Bone marrow (tissue), 2 donors: ENCODE measurements at places on chromosomes 5 and 9.
A peak's percentile ranks its signal among the peaks of the same experiment; 100 is the strongest.

DNA sequence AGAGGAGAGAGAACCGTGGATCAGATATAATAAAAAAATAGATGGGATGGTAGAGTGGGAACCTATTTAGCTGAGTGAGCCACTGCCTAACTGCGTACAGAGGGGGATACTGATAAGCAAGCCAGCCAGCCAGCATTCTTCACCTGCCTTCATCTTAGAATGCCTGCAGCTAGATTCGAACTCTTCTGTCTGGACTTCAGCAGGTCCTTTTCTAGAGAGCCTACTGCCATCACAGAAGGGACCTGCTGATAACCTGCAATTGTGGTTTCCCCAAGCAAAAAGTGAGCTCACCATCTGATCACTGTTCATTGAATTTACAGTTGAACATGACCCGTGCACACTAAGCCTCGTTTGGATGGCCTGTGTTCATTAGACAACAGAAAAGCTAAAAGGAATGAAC, 109.4 kb downstream of the CDC42SE2 start:
- DNase-seq, result no peak

- DNase-seq, result no peak
Measured at GRCh38 chr9:2545881-2546490, 75.6 kb upstream of the VLDLR start.

GRCh38 chr5:52331725-52332124, 456.0 kb upstream of the ITGA1 start:
- DNase-seq, result no peak

- no peak for DNase-seq
Measured at GRCh38 chr9:114925039-114925438, 5.4 kb downstream of the TNFSF8 start.

DNA sequence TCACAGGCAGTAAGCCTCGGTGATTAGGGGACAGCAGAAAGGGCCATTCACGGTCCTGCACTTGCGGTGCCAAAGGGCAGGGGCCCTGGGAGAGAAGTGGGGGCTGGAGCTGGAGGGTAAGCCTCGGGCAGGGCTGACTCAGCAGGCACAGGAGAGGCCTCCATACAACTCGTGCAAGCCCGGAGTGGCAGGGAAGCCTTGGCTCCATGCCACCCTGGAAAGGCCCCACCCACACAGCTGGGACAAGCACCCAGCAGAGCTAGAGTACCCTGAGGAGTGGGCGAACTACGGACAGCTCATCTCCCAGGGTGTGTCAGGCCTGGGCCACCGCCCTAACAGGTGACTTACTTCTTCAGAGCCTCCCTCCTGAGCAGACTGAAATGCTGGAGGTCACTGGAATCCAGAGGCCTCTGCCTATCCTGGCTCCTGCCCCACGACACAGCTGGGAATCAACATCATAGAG, 5.6 kb upstream of the CAMK2A start:
- no peak for DNase-seq

GRCh38 chr5:113274836-113275414, 159.9 kb downstream of the TSSK1B start:
- no peak for DNase-seq

- DNase-seq, result no peak
Measured at GRCh38 chr5:136811551-136811950, 446.2 kb upstream of the TRPC7 start.

- DNase-seq, result no peak
Measured at GRCh38 chr9:125867751-125868415, 120.7 kb downstream of the PBX3 start.

GRCh38 chr5:104241046-104241445, 678.5 kb upstream of the NUDT12 start:
- DNase-seq, result no peak

DNA sequence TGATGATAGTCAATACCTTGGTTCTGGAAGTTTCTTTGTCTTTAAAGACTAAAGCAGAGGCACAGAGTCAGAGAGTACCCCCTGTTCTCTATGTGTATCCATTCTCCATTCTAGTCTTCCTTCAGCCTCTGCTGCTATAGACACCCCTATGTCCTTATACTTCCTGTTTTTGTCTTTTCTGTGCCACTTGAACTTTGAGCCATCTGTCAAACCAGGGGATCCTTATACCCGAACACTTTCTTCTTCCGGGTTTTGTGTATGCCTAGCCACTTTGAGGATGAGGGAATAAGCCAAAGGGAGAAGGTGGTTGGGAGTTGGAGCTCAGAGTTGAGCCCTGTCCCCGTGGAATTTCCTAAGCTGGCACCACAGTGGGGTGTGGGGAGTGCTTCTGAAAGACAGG, 61.1 kb upstream of the IL6ST start:
- DNase-seq, result no peak

- DNase-seq, result no peak
Measured at GRCh38 chr5:96660971-96661854, 963 bp upstream of the CAST start.

DNA sequence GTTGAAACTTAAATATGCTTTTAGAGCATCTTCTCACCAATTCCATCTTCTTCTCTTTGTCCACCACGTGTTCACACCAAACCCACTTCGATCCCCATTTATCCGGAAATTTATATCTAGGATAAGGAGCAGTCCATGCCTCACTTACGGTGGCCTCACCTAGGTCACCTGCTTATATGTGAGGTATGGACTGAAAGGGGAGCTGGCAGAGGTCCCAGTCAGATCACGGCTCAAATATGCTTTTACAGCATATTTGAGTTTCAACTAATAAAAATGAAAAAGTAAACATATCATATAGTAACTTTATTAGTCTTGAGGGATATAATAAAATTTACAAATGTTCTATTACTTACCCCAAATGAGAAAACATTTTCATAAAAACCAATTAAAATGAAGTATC, 508.4 kb downstream of the CDH18 start:
- DNase-seq, result no peak

- DNase-seq, result no peak
Measured at GRCh38 chr9:20512106-20512505, 110.2 kb downstream of the MLLT3 start.

- no peak for DNase-seq
Measured at GRCh38 chr9:71690689-71691435, 77.5 kb downstream of the CEMIP2 start.

- DNase-seq, result no peak
Measured at GRCh38 chr5:126540631-126541030, 54.4 kb downstream of the ALDH7A1 start.

DNA sequence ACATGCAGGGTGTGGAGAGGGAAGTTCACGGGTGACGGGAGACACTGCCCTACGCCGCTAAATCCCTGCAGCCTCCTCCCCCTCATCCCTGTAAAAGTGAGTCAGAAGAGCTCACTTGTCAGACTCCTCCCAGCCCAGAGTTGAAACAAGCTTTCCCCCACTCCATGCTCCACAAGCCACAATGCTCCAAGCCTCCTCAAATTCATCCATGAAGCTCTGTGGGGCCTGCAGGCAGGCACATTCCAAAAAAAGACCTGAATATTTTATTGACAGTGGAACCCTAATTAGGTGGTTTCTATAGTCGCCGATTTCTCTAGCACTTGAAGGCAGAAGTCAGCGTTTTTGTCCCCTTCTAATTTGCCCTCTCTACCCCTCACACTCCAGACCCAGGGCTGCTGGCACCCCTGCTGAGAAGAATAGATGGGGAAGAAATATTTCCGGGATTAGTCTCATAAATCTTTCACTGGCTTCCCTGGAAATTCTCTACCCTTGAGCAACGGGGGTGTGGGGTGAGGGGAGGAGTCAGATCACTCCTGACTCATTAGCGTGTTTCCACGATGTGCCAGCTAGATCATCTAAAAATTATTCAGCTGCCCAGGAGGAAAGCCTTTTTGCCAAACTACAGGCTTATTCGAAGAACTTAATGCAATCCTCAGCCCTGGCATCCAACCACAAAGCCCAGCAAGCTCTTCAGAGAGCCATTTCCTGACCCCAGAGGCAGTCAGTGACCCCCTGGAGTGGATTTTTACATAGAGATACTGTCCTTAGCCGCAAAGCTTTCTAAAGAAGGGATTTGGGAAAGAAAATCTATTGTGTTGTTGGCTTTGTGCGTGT, 97.1 kb downstream of the ENC1 start:
- DNase-seq, result no peak

- DNase-seq, result no peak
Measured at GRCh38 chr5:107154593-107154992, 516.1 kb downstream of the EFNA5 start.

- no peak for DNase-seq
Measured at GRCh38 chr9:116464987-116465571, 222.0 kb upstream of the TRIM32 start.

DNA sequence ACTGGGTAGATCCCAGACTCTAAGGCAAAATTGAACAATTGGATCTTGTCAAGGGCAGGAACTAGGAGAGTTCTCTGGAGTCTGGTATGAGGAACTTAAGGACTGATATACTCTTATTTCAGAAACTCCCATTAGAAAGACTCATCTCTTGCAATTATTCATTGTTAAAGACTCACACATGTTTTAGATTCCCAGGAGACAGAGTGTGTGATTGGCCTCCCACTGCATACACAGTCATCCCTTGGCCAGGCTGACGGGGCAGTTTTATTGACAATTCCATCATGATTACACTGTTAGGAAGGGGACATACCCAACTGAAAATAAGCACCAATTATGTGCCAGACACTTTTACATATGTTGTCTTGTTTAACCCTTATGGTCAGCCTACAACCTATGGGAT, 347.2 kb downstream of the DMAC1 start:
- no peak for DNase-seq

GRCh38 chr5:13987843-13988464, 43.5 kb upstream of the DNAH5 start:
- peak; percentile 53 for DNase-seq

GRCh38 chr5:43376496-43377140, 35.6 kb downstream of the CCL28 start:
- no peak for DNase-seq

GRCh38 chr5:66570201-66570600, 26.0 kb upstream of the MAST4 start:
- no peak for DNase-seq

DNA sequence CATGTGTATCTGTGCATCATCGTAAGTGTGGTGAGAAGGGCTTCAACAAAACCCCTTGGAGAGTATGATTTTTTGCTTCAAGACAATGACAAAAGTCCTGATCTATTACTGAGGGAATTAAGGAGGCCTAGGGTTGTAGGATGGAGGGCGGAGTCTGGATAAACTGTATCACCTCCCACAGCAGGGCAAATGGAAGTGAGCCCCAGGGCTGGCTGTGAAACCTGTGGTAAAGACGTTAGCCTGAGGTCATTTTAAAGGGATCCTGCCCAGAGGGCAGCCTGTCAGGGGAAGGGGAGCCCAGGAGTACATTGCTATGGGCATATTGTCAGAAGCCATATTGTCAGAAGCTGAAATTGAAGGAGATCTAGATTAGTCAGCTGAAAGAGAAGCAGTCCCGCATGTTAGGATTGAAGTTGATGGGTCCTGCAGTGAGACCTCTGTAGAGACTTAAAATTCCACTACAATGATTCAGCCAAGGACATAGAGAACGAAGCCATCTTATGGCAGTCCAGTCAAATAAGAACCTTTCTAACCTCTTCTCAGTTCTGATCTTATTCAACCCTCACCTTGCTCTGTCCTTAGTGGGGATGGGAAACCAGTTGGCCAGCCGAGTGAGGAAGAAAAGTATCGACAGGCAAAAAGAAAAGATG, 26.9 kb downstream of the ADGRV1 start:
- no peak for DNase-seq

- DNase-seq, result no peak
Measured at GRCh38 chr5:87319469-87319868, 51.8 kb downstream of the RASA1 start.

- DNase-seq, result peak; percentile 26
Measured at GRCh38 chr5:148179234-148179824, 11.0 kb downstream of the SPINK14 start.

GRCh38 chr9:14418301-14418940, 104.5 kb upstream of the NFIB start:
- DNase-seq, result no peak

DNA sequence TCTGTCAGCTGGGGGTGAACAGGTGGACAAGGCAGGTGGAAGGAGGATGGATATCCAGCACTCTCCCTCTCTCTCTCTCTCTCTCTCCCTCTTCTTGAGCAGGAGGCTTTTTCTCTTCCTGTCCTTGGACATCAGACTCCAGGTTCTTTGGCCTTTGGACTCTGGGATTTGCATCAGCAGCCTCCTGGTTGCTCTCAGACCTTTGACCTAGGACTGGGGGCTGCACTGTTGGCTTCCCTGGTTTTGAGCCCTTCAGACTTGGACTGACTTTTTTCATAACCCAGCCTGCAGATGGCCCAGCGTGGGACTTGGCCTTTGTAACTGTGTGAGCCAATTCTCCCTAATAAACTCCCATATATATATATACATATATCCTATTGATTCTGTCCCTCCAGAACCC, 35.0 kb upstream of the SEMA4D start:
- no peak for DNase-seq

DNA sequence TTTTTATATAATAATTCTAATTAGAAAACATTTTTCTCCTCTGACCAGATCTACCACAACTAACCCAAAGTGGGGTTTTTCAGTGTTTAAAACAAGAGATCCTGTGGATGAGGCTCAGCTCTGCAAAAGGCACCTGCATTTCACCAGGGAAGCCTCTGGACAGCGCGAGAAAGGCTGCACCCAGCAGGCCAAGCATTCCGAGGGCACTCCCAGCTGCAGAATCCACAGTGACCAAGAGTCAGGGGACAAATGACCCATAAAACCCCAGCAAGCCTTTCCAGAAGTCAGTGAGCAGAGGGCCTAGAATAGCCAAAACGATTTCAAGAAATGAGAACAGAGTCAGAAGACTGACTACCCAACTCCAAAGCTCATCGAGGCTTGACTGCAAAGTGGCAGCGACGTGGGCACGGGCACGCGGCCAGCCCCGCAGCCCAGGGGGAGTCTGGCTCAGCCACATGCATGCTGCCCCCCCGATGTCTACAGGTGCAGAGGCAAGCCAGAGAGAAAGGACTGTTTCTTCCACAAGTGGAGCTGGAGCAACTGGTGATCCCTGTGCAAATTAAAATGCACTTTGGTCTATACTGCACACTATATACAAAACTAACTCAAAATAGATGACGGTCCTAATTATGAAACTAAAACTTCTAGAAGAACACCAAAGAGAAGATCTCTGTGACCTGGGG, 26.2 kb downstream of the TPPP start:
- no peak for DNase-seq

GRCh38 chr9:23073136-23073535, 626.5 kb downstream of the DMRTA1 start:
- DNase-seq, result no peak

GRCh38 chr5:133610489-133611356, 1.6 kb downstream of the FSTL4 start:
- no peak for DNase-seq

GRCh38 chr5:34410411-34411139, 245.6 kb upstream of the RAI14 start:
- no peak for DNase-seq

DNA sequence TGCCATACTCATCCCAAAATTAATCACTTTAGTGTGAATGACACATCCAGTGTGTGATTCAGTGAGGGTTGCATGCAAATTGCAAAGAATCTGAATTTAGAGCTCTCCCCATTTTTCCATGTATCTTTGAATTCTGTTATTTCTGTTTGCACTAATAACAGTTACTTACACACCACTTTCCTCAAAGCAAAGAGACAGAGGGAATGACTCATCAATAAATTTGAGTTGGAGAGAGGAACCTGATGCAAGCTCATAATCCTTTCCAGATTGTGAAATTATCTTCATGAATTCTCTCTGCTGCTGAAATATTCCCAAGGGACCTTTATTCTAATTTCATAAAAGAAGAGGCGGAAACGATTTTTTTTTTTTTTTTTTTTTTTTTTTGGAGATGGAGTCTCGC, 204.8 kb downstream of the CDH9 start:
- DNase-seq, result no peak
